Left lung (tissue), 14 donors: ENCODE measurements at places on chromosomes 6 and 20.

GRCh38 chr6:40545954-40546353 is 41.2 kb downstream of the LRFN2 start:
- H3K27ac ChIP-seq, result no peak overlapping the region
- no peak for DNase-seq
- H3K4me3 ChIP-seq, result no peak overlapping the region
- H3K36me3 ChIP-seq, result no peaks in the 10 kb centered on the region
- H3K4me1 ChIP-seq, result no peaks in the 10 kb centered on the region

DNA sequence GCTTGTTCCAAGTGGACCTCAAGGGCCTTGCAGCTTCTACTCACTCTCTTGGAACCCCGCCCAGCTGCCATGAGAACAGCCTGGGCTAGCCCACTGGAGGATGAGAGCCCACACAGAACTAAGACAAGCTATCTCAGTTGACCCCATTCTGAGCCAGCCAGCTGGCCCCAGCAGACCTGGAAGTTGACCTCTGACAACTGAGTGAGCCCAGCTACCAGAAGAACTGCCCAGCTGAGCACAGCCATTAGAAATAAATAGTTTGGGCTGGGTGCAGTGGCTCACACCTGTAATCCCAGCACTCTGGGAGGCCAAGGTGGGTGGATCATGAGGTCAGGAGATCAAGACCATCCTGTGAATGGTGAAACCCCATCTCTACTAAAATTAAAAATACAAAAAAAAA is 37.1 kb downstream of the SNX5 start:
- no peak overlapping the region for H3K4me3 ChIP-seq
- H3K27ac ChIP-seq, result no peak overlapping the region
- no peaks in the 10 kb centered on the region for H3K36me3 ChIP-seq
- no peaks in the 10 kb centered on the region for H3K27me3 ChIP-seq
- no peak for DNase-seq

GRCh38 chr6:134119486-134119885 is 67.1 kb upstream of the SLC2A12 start:
- H3K27me3 ChIP-seq, result peaks cover 16% of the 10 kb centered on the region
- H3K4me1 ChIP-seq, result no peaks in the 10 kb centered on the region
- no peak for DNase-seq
- no peak overlapping the region for H3K27ac ChIP-seq

DNA sequence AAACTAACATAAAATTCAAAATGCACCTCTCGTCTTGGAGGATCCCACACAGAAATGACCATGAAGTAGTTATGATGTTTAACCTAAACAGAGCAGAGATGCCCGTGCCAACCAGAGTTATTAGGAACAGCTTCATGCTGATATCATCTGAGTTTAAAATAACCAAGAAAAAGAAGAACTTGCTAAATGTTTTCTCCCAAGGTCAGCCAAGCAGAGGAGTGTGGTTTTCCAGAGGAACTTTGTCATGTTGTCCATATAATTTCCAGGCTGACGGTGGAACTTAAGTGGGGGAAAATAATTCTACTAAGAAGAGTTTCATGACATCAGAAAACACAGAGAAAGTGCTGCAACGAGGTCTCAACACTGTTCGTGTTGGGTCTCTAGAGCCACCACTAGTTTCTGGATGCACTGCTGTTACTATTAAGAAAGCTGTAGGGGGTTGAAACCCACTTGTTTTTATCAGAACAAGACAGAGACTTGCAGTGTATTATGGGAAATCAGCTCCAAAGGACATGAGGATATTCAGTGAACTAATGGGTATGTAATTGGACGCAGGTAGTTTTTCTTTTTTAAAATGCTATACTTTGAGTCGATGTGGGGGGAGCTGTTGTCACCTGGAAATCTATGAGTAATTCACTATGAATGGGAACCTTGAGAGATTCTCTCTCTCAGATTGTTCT is 5.2 kb downstream of the AGPAT4 start:
- no peaks in the 10 kb centered on the region for H3K36me3 ChIP-seq
- H3K27ac ChIP-seq, result no peak overlapping the region

- H3K36me3 ChIP-seq, result no peaks in the 10 kb centered on the region
- no peak overlapping the region for H3K4me3 ChIP-seq
- H3K27ac ChIP-seq, result no peak overlapping the region
Measured at GRCh38 chr6:119395192-119395591, 45.6 kb upstream of the MAN1A1 start.

GRCh38 chr6:56497691-56498090 is 145.0 kb downstream of the DST start:
- DNase-seq, result no peak
- H3K4me3 ChIP-seq, result no peak overlapping the region
- peaks cover 15% of the 10 kb centered on the region for H3K36me3 ChIP-seq
- H3K27ac ChIP-seq, result no peak overlapping the region

DNA sequence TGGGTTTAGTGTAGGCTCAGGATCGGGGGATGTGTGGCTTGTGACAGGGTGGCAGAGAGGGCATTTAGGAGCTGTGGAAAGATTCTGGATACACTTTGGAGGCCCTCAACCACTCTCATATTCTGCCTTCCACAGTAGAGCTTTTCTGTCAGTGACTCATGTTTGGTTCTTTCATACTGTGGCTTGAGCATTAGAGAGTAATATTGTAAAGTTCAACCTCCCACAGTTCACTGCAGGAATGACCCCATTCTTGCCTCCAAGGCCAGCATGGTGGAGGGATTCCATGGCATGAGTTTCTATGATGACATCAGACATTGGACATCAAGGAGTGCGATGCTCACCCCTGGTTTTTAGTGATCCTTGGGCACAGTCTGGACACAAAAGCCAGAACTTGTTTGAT is 50.9 kb downstream of the DTD1 start:
- no peak overlapping the region for H3K27ac ChIP-seq
- H3K36me3 ChIP-seq, result no peaks in the 10 kb centered on the region
- no peaks in the 10 kb centered on the region for H3K4me1 ChIP-seq
- DNase-seq, result no peak

DNA sequence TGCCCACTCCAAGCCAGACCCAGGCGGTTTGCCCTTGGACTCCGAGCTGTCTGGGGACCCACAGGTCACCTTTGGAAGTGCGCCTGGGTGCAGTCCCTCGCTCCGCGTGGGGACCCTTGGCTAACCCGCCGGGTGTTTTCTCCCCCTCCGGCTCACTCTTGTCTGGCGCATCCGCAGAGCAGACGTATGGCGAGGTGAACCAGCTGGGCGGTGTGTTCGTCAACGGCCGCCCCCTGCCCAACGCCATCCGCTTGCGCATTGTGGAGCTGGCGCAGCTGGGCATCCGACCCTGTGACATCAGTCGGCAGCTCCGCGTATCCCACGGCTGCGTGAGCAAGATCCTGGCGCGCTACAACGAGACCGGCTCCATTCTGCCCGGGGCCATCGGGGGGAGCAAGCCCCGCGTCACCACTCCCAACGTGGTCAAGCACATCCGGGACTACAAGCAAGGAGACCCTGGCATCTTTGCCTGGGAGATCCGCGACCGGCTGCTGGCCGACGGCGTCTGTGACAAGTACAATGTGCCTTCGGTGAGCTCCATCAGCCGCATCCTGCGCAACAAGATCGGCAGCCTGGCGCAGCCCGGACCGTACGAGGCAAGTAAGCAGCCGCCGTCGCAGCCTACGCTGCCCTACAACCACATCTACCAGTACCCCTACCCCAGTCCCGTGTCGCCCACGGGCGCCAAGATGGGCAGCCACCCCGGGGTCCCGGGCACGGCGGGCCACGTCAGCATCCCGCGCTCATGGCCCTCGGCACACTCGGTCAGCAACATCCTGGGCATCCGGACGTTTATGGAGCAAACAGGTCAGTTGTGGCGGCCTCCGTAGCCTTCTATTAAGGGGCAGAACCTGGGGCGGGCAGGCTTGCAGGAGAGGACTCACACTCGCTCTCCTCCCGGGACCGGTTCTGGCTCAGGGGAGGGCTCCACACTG is 1.1 kb downstream of the PAX1 start:
- DNase-seq, result no peak
- no peaks in the 10 kb centered on the region for H3K36me3 ChIP-seq
- no peak overlapping the region for H3K4me3 ChIP-seq

DNA sequence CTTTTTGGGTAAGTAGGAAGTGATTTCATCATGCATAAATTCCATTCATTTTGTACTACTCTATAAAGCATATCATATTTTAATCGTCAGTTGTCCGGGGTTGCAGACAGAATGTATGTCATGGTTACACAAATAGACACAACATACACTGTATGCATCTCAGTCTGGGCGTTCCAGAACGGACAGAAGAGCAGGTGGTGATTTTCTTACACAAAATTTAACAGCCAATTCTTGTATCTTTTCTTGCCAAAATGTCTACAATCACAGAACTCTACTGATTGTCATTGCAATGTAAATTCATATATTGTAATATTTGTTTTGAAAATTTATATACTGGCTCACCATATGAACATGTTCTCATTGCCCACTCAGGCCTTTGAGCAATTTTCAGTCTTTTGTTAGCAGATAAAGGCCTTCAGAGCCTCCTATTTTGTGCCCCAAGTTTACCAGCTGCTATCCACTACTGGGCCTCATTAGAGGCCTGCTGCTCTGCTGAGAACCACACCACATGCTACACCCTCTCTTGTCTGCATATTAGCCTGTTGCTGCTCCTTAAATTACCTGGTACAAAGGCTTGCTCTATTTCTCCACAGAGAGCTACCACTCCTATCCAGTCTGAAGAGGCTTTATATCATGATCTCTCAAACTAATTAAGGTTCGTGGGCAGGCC is 61.5 kb downstream of the PRDM13 start:
- H3K27ac ChIP-seq, result no peak overlapping the region
- H3K36me3 ChIP-seq, result no peaks in the 10 kb centered on the region
- DNase-seq, result no peak
- no peaks in the 10 kb centered on the region for H3K27me3 ChIP-seq
- no peaks in the 10 kb centered on the region for H3K4me1 ChIP-seq

GRCh38 chr6:161522276-161522675 is 248.4 kb upstream of the AGPAT4 start:
- H3K4me3 ChIP-seq, result no peak overlapping the region
- H3K27me3 ChIP-seq, result no peaks in the 10 kb centered on the region
- no peak for DNase-seq
- H3K27ac ChIP-seq, result no peak overlapping the region

DNA sequence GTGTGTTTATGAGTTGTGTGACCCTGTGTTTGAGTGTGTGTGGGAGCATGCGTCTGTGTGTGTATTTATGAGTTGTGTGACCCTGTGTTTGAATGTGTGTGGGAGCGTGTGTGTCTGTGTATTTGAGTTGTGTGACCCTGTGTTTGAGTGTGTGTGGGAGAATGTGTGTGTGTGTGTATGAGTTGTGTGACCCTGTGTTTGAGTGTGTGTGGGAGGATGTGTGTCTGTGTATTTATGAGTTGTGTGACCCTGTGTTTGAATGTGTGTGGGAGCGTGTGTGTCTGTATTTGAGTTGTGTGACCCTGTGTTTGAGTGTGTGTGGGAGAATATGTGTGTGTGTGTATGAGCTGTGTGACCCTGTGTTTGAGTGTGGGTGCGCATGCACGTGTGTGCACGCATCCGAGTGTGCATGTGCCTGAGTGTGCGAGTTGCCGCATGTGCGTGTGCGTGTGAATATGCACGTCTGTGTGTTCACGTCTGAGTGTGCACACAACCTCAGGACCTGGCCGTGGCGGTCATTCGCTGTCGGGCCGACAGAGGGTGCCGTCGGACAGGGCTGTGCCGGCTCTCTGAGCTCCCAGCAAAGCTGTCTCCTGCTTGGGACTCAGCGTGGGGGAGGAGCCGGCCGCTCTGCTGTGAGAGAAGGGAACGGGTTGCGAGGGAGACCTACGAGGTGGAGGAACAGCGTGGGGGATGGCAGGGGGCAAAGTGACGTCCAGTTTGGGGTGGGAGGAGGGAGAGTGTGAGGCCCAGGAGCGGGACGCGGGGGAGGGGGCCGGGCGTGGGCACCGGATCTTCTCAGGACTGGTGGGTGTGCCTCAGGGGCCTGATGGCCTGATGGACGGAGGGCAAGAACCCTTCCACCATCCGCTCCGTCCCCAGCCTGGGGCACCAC is 19.7 kb downstream of the SLC17A9 start:
- H3K36me3 ChIP-seq, result no peaks in the 10 kb centered on the region
- H3K4me1 ChIP-seq, result peaks cover 8% of the 10 kb centered on the region
- peaks cover 85% of the 10 kb centered on the region for H3K27me3 ChIP-seq

- peaks cover 12% of the 10 kb centered on the region for H3K4me1 ChIP-seq
- DNase-seq, result no peak
- H3K27me3 ChIP-seq, result no peaks in the 10 kb centered on the region
- H3K27ac ChIP-seq, result no peak overlapping the region
- H3K36me3 ChIP-seq, result no peaks in the 10 kb centered on the region
Measured at GRCh38 chr6:149078211-149078782, 239.2 kb upstream of the TAB2 start.

DNA sequence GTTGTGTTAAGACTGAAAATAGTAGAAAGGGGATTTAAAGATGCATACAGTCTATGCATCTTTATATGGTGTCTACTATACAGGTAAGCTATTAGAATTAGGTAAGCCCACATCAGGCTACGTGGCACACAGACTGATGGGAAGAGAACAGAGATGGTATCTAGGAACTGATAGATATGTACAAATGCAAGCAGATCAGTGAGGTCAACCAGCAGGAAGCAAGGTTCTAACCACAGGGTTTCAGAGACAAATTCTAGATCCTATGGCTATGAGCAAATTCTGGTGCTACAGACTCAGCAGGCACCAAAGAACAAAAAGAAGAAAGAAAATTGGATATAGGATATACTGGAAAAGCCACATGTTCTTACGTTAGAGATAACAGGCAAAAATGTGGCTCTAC is 110.6 kb downstream of the TRDN start:
- H3K27me3 ChIP-seq, result no peaks in the 10 kb centered on the region
- no peaks in the 10 kb centered on the region for H3K36me3 ChIP-seq
- H3K27ac ChIP-seq, result no peak overlapping the region
- H3K4me1 ChIP-seq, result no peaks in the 10 kb centered on the region
- DNase-seq, result no peak

- H3K27ac ChIP-seq, result no peak overlapping the region
- H3K36me3 ChIP-seq, result no peaks in the 10 kb centered on the region
- no peaks in the 10 kb centered on the region for H3K27me3 ChIP-seq
- no peaks in the 10 kb centered on the region for H3K4me1 ChIP-seq
Measured at GRCh38 chr20:11315525-11315924, 602.2 kb upstream of the BTBD3 start.

DNA sequence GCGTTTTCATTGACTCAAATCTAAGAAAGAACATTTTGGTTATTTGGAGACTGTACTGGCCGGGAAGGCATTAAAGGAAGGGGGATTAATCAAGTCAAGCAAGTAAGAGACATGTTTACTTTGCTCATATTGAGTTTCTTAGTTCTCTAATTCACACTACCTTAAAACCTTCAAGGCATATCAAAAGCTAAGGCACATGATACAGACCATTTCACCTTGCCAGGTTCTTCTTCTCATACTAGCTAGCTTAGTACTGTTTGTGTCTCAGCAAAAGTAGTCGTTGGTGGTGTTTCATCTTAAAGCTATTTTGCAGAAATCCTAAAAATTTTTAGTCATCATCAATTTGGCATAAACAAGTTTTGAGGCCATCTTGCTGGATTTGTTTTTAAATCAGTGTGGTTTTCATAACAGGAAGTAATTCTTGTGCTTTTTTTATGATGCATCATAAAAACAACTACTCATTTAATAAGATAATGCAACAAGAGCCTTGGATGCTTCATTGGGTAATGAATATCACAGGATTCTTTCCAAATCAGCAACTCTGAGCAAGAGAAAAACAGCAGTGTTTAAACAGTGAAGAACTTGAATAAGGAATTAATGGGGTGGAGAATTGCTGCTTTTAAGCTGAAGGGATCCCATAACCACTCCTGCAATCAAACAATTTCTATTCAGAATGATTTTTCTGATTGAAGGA is 425.3 kb downstream of the EPM2A start:
- H3K27me3 ChIP-seq, result no peaks in the 10 kb centered on the region
- no peak for DNase-seq
- no peaks in the 10 kb centered on the region for H3K4me1 ChIP-seq

- no peaks in the 10 kb centered on the region for H3K36me3 ChIP-seq
- peak overlapping the region; percentile 88 for H3K27ac ChIP-seq
- H3K4me3 ChIP-seq, result no peak overlapping the region
- DNase-seq, result no peak
- no peaks in the 10 kb centered on the region for H3K27me3 ChIP-seq
Measured at GRCh38 chr20:38094373-38094891, 60.9 kb downstream of the RPRD1B start.
